Activated CD4-positive, alpha-beta T cell treated with anti-CD3 and anti-CD28 coated beads, Interleukin-2, amount 10 ng/mL, durations not matched to agents 7 days and 5 days (primary cell): ENCODE measurements at places on chromosomes 5 and 9. TPM values are rescaled to one million over a fixed set of nuclear protein-coding genes. Genes with fewer than 3 reads are reported as not detected.
A peak's percentile ranks its signal among the peaks of the same experiment; 100 is the strongest.

GRCh38 chr5:89728134-89728533 lies 681.4 kb downstream of the CETN3 start:
- DNase-seq = no peak
- H3K4me3 ChIP-seq = no peak overlapping the region
- H3K27me3 ChIP-seq = no peaks in the 10 kb centered on the region
- H3K36me3 ChIP-seq = no peaks in the 10 kb centered on the region
- H3K4me1 ChIP-seq = no peaks in the 10 kb centered on the region

Gene SLC4A9
- total RNA-seq = 0.44 TPM

Gene DBH
- not detected for total RNA-seq

DNA sequence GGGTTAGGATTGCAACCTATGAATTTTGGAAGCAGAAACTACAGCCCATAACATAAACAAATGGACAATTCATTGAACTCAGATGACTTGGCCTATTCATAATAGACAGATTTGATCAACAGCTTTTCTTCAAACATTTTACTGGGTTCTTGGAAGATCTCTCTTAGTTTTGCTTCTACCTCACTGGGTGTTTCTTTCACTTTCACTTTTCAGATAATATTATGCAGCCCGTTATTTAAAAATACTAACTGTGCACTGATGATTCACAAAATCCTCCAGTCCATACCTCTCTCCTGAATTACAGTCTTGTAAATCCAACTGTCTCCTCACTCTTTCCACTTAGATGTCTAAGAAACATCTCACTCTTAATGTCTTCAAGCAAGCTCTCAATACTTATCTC lies 183.5 kb upstream of the IRX1 start:
- no peaks in the 10 kb centered on the region for H3K27me3 ChIP-seq
- peaks cover 10% of the 10 kb centered on the region for H3K4me1 ChIP-seq

Gene IL4
- total RNA-seq = not detected

Gene SCGB3A2
- total RNA-seq = not detected

DNA sequence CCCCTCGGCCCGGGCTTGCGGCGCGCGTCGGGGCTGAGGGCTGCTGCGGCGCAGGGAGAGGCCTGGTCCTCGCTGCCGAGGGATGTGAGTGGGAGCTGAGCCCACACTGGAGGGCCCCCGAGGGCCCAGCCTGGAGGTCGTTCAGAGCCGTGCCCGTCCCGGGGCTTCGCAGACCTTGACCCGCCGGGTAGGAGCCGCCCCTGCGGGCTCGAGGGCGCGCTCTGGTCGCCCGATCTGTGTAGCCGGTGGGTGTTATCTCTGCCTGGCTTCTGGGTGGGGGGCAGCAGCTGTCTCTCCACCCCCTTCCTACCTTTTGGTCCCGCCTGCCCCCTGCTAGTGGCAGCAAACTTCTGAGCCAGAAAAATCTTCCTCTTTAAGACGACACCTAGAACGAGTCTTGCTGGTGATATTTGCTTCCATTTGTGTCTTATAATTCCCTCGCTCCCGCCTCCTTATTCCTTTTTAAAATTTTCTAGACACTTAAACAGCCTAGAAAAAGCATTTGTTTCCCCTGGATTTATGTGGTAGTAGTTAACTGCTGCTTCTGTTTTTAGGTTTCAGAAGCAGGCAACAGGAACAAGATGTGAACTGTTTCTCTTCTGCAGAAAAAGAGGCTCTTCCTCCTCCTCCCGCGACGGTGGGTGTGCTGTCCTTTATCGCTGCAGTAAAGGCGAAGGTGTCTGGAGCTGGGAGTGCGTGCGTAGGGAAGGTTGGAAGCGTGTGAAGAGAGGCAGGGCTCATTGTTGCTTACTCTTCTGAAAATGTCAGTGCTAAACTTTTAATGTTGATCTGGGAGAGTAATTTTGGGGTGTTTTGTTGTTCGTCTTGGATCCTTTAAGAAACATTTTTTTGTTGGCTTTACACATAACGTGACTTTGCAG lies 554 bp downstream of the JAK2 start:
- no peaks in the 10 kb centered on the region for H3K27me3 ChIP-seq
- peaks cover 20% of the 10 kb centered on the region for H3K36me3 ChIP-seq
- peak; percentile 45 for DNase-seq

GRCh38 chr5:71744009-71744790 lies 25.1 kb downstream of the CARTPT start:
- no peak overlapping the region for H3K27ac ChIP-seq
- H3K4me3 ChIP-seq = no peak overlapping the region
- no peaks in the 10 kb centered on the region for H3K36me3 ChIP-seq
- no peak for DNase-seq

Gene ANKDD1B
- 0.07 TPM for total RNA-seq

DNA sequence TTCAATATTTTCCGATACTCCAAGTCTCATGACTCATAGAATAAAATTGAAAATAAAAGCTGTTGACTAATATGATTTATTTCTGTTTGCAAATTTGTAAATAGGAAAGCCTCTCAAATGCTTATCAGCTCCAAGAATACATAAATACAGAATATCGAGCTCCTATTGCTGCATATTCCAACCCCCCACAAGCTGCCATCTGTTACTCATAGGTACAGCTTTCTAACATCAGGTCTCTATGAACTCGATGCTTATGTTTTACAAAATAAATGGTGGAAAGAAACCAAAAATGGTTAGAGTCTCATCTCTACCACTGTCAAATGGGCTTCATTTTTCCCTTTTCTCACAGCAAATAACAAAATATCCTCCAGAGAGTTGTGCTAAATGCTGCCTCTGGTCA lies 631.6 kb upstream of the CDH18 start:
- no peaks in the 10 kb centered on the region for H3K27me3 ChIP-seq
- H3K36me3 ChIP-seq = no peaks in the 10 kb centered on the region
- no peak overlapping the region for H3K27ac ChIP-seq

DNA sequence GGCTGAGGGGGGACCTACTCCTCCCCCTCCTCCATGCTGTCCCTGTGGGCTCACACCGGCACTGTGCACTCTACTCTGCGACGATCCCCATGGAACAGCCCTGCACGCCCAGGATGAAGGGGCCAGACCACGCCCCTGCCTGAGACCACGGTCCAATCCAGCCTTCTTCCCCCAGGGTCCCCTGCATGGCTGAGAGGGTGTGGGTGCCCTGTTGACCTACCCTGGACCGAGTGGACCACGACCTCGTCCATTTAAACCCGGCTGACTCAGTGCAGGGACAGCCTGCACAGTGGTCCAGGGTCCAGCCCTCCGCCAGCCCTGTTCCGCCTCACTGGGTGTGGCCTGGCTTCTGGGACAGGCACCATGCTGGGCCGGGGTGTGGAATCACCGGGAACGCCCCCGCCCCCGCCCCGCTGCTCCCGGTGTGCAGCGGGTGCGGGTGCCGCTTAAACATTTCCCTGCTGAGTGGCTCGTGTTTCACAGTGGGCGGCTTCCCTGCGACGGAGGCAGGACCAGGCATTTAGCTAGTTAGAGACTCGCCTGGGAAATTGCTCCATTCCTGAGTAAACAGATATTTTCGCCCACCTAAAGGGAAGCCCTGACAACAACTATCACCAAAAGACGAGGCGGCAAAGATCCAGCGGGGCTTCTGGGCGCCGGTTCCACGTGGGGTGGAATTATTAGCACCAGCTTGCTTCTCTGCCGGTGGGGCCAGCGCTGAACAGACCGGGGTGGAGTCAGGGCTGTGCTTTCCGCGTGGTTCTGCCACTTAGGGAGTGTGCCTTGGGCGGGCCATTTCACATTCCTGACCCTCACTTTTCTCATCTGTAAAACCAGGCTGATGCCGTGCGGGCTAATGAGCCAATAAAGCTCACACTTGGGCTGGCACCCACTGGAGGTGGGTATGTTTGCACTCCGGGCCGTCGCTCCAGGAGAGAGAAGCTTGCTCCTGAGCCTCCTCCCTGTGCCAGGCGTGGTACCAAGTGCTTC lies 22.6 kb downstream of the DBH start:
- H3K36me3 ChIP-seq = no peaks in the 10 kb centered on the region
- no peak overlapping the region for H3K27ac ChIP-seq
- peaks cover 47% of the 10 kb centered on the region for H3K27me3 ChIP-seq
- peaks cover 11% of the 10 kb centered on the region for H3K4me1 ChIP-seq
- no peak for DNase-seq
- H3K4me3 ChIP-seq = no peak overlapping the region

- no peak overlapping the region for H3K4me3 ChIP-seq
- H3K27ac ChIP-seq = peak overlapping the region; percentile 32
- no peaks in the 10 kb centered on the region for H3K4me1 ChIP-seq
- H3K27me3 ChIP-seq = no peaks in the 10 kb centered on the region
Observed at GRCh38 chr9:92206488-92206887, 87.0 kb downstream of the IARS1 start.

GRCh38 chr9:83675466-83675865 lies 32.3 kb downstream of the UBQLN1 start:
- peaks cover 9% of the 10 kb centered on the region for H3K4me1 ChIP-seq
- peaks cover 50% of the 10 kb centered on the region for H3K36me3 ChIP-seq
- DNase-seq = no peak
- H3K27ac ChIP-seq = peak overlapping the region; percentile 13

Gene OLFM1
- not detected for total RNA-seq

Gene LECT2
- not detected for total RNA-seq

Gene CD74
- total RNA-seq = 507 TPM

Gene PNPLA7
- 3.8 TPM for total RNA-seq

DNA sequence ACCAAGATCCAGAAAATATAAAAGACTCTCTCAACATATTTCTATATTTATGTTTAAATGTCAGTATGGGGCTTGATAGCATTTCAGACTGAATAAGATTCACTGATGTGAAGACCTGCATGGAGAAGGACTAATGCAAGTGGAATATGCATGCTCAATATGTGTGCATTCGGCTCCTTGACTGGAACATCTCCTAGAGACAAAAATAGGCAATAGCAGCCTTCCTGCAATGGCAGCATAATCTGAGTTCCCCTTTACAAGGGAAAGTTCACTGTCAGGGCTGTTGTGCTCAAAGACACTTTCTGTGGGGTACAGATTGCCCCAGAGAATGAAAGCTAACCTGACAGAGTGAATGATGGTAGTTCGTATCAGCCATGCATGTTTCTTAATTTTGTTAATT lies 42.4 kb downstream of the STARD4 start:
- H3K27me3 ChIP-seq = no peaks in the 10 kb centered on the region
- H3K4me3 ChIP-seq = no peak overlapping the region
- H3K36me3 ChIP-seq = peaks cover 48% of the 10 kb centered on the region
- no peak for DNase-seq
- no peak overlapping the region for H3K27ac ChIP-seq

- H3K27me3 ChIP-seq = peaks cover 2% of the 10 kb centered on the region
- no peaks in the 10 kb centered on the region for H3K4me1 ChIP-seq
- H3K27ac ChIP-seq = no peak overlapping the region
Observed at GRCh38 chr5:91219803-91220371, 163.2 kb downstream of the ARRDC3 start.

DNA sequence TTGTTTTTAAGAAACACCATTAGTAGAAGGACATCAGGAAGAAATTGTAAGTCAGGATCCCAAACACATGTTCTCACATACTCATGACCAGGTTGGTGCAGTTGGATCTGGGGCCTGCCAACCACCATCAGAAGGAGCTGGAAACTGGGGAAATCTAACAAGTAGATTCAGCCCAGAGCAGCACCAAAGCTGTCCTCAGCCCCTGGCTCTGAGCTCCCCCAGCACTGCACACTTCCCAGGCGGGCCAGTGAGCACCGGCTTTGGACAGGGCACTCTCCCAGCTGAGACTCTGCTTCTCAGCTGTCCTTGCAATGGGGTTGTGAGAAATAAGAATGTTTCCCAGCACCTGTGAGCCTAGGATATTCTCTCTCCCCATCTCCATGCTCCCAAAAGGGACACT lies 162.5 kb downstream of the PAX5 start:
- H3K27me3 ChIP-seq = peaks cover 3% of the 10 kb centered on the region
- no peak overlapping the region for H3K27ac ChIP-seq
- no peaks in the 10 kb centered on the region for H3K4me1 ChIP-seq

Gene FBXW5
- total RNA-seq = 123 TPM
